ENCODE measurements at places on chromosomes 12 and 14. TPM values are rescaled to one million over a fixed set of nuclear protein-coding genes. Genes with fewer than 3 reads are reported as not detected.
A peak's percentile ranks its signal among the peaks of the same experiment; 100 is the strongest.

The BORCS5 gene
- 27.1 TPM for total RNA-seq

The KLHDC1 gene
- total RNA-seq = 10.8 TPM

The B3GNT4 gene
- total RNA-seq = not detected

The FOXA1 gene
- not detected for total RNA-seq

The SLC2A3 gene
- total RNA-seq = 47.7 TPM

The ATG101 gene
- total RNA-seq = 46.6 TPM

The FAR2 gene
- 8.5 TPM for total RNA-seq

The COX8C gene
- not detected for total RNA-seq

The NFE2 gene
- 1.8 TPM for total RNA-seq

The SYNE3 gene
- total RNA-seq = 43.4 TPM

The SRRM4 gene
- total RNA-seq = not detected

The MMP14 gene
- 182 TPM for total RNA-seq

The DBX2 gene
- total RNA-seq = 0.27 TPM

The CEP170B gene
- 35.2 TPM for total RNA-seq

- no peak for DNase-seq
Measured at GRCh38 chr12:88472775-88473174, 107.5 kb downstream of the KITLG start.

DNA sequence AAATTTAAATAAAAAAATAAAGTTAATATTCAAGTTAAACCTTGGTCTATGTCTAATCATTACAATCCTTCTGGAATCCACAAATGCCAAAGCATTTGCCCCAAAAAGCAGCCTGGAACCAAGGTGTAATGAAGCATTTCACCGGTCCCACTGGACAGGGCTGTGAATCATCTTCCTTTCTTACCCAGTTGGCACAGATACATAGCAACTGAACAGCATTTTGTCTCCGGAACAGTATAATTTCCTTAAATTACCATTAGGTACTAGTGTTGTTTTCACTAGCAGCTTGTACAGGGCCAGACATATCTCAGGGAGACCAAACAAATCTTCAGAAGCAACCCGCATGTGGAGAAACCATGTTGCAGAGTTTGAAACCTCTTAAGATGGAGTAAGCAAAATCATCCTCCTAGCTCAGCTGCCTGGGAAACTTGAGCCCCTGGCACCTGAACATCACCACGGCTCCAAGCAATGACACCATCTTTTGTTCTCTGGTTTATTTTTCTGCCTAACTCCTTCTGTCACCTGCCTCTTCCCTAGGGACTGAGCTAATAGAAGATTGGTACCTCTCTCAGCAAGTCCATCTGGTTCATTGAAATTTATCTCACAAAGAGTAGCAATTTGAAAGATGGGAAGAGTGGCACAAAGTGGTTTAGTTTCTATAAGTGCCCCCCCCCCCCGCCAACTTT, 17.9 kb upstream of the MDM1 start:
- no peak for DNase-seq

DNA sequence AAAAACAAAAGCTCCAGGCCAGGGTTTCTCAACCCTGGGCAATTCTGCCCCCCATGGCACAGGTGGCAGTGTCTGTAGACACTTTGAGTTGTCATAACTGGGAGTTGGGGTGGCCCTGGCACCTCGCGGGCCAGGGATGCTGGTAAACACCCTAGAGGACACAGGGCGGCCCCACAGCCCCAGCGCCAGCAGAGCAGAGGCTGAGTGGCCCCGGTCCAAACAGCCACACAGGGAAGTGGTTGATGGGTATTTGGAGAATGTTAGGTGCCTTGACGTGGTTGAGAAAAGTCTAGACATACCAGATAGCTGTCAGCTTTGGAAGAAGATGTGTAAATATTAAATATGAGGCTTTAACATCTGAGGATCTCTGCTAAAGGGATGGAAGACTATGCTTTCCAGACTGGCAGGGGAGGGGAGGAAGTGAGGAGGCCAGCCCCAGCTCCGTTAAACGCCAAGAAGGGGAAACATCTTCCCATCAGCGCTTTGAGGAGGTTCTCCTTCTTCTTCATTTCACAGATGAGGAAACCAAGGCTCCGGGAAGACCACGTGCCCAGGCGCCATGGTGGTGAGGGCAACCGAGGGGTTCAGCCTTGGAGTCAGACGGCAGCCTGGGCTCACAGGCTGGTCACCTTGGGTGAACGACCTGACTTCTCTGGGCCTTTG, 103.7 kb downstream of the SCARB1 start:
- no peak for DNase-seq

- DNase-seq = no peak
Measured at GRCh38 chr12:116303929-116304328, 26.4 kb upstream of the MED13L start.

GRCh38 chr12:108686780-108687179, 44.5 kb downstream of the CORO1C start:
- DNase-seq = no peak

- DNase-seq = no peak
Measured at GRCh38 chr12:41479426-41479825, 291.3 kb downstream of the PDZRN4 start.

DNA sequence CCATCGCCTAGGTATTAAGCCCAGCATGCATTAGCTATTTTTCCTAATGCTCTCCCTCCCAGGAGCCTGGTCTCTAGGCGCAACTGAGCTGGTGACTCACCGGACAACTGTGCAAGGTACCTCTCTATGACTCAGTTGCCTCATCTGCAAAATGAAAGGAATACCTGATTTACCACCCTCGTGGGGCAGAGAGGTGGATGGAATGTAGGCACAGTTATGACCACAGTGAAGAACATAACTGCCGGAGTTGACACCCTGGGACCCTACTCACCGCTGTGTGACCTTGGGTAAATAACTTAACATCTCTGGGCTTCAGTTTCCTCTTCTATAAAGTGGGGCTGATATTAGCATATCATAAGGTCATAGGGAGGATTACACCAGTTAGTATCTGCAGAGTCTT, 22.6 kb downstream of the BCL11B start:
- no peak for DNase-seq

- DNase-seq = peak; percentile 51
Measured at GRCh38 chr12:7188562-7189397, 706 bp upstream of the PEX5 start.

- no peak for DNase-seq
Measured at GRCh38 chr12:94763462-94763861, 113.1 kb upstream of the TMCC3 start.

DNA sequence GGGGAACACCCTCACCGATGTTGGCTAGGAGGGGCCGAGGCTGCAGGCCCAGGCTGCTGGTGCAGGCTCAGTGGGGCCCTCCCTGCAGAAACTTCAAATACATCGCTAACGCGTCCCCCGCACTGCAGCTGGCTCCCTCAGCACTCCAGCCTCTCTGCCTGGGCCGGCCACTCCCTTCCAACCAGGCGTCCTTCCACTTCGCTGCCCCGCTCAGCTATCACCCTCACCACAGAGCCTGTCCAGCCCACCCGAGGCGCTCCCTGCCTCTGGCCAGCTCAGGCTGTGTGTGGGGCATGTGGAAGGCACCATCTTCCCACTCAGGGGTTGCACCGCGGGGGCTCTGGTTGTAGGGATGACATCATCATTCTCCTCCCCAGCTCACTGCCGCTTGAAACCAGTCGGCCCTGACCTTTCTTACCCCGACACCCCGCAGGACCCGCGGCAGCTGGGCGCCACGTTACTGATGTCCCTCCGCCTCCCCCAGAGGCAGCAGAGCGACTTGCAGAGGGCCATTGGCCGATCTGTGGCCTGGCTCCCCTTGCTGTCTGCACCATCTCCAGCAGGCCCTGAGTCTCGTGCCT, 199.9 kb upstream of the RTL1 start:
- DNase-seq = no peak

GRCh38 chr12:27785882-27786570, 6.0 kb upstream of the MANSC4 start:
- no peak for DNase-seq

GRCh38 chr12:95802482-95803270, 12.1 kb upstream of the NTN4 start:
- DNase-seq = no peak

- no peak for DNase-seq
Measured at GRCh38 chr12:69686731-69687130, 12.4 kb downstream of the BEST3 start.

DNA sequence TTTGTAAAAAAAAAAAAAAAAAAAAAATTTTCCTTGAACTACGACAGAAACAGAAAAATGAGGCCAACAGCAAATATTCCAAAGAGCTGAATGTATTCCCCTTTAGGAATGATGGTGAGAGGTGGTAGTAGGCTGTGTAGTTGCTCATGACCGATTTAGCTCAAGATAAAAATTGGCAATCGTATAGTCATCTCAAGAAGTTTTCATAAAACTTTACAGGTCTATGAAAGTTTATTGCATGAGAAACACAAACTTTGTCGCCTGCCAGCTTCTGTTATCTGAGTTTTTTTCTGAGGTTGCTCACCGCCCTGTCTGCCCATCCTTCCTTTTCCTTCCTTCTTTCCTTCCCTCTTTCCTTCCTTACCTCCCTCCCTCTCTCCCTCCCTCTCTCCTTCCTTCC, 605.5 kb downstream of the BCL11B start:
- no peak for DNase-seq

DNA sequence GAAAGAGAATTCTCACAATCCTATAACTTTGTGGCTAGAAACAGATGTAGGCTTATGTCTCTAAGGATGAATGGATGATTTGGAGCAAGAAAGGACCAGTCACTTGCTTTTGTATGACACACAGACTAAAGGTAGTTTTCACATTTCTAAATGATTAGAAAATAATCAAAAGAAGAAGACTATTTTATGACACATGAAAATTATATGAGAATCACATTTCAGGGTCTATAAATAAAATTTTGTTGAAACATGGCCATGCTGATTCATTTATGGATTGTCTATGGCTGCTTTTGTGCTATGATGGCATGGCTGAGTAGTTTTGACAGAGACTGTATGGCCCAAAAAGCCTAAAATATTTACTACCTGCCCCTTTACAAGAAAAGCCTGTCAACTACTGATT, 49.4 kb upstream of the FRMD6 start:
- no peak for DNase-seq

DNA sequence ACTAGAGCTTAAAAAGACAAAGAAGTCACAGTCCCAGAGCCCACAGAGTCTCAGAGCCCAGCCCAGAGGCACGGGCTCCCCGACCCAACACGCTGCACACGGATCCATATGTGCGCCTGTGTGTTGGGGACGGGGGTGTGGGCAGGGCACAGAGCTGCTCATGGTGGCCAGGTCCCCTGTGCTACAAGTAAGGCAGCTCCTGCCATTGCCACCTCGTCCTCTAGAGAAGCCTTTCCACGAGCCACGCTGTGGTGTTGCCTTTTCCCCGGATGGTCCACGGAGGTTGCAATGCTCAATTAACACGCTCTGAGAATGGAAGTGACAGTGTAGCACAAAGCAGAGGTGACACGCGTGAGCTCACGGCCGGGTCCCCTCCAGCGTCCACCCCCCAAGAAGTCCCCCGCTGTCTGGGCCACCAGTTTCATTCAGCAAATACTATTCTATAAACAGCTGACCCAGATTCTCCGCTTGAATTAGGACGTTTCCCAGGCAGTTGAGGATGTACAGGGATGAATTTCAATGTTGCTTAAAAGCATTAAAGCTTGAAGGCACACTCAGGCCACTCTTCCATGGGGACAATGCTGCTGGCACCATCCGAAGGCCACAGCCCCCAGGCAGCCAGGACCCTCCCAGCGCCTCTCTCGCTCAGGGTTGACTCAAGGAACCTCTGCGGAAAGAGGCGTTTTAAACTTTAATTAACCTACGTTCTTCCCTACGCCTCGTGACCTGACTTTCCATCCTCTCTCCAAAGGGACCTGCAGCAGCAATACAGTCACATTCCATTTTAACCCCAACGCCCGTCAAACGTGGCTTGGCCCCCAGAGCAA, 22.7 kb upstream of the EIF5 start:
- DNase-seq = no peak

GRCh38 chr12:16604596-16605252, 1.2 kb downstream of the LMO3 start:
- no peak for DNase-seq

Data from thoracic aorta (tissue), 2 donors.